Foreskin keratinocyte (primary cell): ENCODE measurements at places on chromosomes 1 and 21. TPM values are rescaled to one million over a fixed set of nuclear protein-coding genes. Genes with fewer than 3 reads are reported as not detected.

The ADPRS gene
- total RNA-seq: 40.7 and 43.6 TPM in 2 replicates

The HAO2 gene
- not detected in 2 replicates for total RNA-seq

The CNR2 gene
- not detected in 2 replicates for total RNA-seq

The ETNK2 gene
- total RNA-seq: 14.4 and 15.8 TPM in 2 replicates

The LRRC3 gene
- 2.0 and 2.6 TPM in 2 replicates for total RNA-seq

The HES5 gene
- 0.85 and 1.5 TPM in 2 replicates for total RNA-seq

The BLACAT1 gene
- total RNA-seq: 1.7 and 2.4 TPM in 2 replicates

The GSTM2 gene
- 6.7 and 8.5 TPM in 2 replicates for total RNA-seq
